Stimulated activated CD4-positive, alpha-beta T cell treated with anti-CD3 and anti-CD28 coated beads, Interleukin-4, amount 100 ng/mL, for 48 hours (primary cell): ENCODE measurements at places on chromosomes 12 and 14.

DNA sequence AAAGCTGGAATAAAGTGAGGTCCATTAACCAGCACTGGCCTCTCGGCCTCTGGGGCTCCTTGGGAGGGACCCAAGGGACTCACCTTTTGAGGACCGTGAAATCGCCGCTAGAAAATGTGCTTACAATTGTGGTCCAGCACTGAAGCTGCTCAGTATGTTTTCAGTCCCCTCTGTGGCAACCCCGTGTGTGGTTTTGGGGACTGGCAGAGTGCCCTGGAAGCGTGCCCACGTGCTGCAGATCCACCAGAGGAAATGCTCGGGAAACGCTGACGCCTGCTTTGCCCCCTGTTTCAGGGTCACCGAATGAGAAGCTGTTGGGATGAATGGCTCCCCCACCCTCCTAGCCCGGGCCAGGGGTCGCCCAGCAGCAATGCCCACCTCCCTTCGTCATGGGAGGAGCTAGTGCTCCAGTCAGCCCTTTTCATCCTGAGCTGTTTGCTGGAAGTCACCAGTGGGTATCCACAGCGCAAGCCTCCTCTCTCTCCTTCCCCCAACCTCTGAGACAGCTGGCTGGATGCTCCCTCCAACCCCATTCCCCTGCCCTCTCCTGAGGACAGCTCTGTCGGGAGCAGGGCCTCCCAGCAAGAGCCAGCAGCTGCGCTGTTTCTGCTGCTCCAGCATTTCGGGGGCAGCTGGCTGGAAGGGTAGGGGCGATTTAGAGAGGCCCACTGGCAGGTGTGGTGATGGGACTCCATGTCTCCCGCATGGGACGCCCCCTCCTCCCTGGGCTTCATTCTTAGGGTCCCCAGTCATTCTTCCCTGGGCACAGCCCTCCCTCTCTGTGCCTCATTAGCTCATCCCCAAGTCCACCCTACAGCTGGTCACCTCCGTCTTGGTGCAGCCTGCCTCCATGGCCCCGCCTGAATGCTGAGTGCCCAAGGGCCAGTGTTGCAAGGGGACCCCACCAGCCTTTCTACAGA is 33.2 kb upstream of the PPP1R13B start:
- no peak for DNase-seq

DNA sequence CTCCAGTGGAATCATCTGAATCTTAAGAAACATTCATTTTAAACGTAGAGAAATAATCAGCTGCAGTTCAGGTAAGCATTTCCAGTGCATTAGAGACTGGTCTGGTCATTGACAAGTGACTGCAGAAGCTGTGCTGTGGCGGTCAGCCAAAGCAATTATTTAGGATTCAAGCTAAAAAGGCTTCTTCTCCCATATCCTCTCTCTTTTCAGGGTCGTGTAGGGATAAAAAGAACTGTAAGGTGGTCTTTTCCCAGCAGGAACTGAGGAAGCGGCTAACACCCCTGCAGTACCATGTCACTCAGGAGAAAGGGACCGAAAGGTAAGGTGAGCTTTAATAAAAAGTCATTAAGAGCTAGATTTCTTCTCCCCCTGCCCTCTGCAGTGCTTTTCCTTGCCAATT is 48.1 kb downstream of the MSRB3 start:
- DNase-seq = no peak

DNA sequence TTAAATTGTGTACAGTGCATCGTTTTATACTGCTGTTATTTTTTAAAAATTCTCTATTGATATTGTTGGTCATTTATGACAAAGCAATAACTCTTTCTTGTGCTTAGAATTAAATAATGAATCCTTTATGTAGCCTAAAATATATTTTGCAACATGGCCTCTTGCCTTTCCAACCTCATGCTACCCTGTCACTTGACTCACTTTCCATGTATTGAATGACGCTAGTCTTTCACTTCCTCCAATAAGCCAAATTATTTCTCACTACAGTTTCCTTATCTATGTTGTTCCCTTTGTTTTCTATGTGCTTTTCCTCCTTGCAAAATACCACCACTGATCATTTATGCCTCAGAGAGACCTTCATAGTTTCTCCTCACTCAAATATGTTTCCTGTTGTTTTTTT is 16.3 kb upstream of the EPYC start:
- no peak for DNase-seq

- no peak for DNase-seq
Measured at GRCh38 chr12:24408305-24408704, 458.8 kb upstream of the SOX5 start.

GRCh38 chr12:47822863-47823262 is 3.2 kb upstream of the HDAC7 start:
- no peak for DNase-seq

DNA sequence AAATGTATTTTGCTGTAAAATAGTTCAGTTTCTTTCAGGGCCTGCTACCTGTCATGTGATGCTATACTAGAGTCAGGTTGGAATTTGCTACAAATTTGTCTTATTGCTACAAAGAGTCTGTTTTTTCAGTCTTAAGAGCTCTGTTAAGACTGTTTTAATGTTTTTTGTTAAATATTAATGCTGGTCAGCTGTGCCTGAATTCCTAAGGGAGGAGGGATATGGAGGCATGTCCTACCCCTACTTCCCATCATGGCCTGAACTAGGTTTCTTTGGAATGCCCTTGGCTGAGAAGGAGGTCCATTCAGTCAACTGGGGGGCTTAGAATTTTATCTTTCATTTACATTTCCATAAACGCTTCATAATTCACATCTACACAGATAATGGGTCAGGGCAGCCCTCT is 30.0 kb downstream of the IQSEC3 start:
- DNase-seq = no peak

DNA sequence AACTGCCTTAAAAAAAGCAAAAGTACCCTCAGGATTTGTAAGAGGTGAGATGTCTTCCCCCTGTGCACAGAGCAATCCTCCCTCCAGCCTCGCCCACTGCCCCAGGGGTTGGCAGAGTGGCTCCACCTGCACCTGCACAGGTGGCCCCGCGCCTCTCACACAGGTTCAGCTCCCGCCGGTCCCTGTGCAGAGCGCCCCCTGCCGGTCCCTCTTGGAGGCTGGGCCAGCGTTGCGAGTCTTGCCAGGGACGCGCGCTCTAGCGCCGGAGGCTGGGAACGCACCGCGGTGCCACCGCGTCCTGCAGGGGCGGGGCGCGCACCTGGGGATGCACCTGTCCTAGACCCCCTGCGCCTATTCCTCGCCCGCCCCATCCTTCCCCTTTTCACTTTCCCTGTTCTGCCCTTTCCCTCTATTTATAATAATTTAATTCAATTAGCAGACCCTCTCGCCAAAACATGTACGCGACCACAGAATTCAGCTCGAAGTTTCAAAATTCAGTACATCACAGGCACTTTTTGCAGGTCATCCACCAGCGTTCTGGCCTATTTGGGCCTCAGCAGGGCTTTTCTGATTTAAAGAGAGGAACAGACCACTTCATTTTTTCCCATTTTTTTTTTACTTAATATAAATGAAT is 618.6 kb downstream of the AACS start:
- DNase-seq = peak; percentile 33
